ENCODE measurements at places on chromosomes 1 and 21.
A peak's percentile ranks its signal among the peaks of the same experiment; 100 is the strongest.

GRCh38 chr1:215772151-215772550, 205.0 kb downstream of the KCTD3 start:
- peak; percentile 49 for DNase-seq

DNA sequence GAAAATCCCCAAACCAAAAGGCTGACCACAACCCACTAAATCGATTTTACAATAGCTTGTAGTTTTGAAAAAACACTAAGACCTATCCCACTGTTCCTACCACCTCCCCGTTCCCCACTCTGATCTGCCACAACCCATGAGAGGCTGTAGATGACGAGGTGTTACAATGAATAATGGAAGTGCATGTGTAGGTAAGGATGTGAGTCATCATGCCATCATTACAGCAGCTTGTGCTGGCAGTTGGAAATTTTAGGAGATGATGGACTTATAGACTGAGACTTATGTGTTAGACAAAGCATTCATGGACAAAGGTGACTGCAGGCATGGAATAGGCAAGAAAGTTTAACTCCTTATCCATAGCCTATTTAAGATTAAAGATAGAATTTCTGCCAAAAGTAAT, 184.7 kb upstream of the CACYBP start:
- DNase-seq, result peak; percentile 62

GRCh38 chr1:181032535-181032934, 1.2 kb upstream of the MR1 start:
- DNase-seq, result no peak

GRCh38 chr1:176029609-176030008, 177.5 kb downstream of the COP1 start:
- DNase-seq, result no peak

DNA sequence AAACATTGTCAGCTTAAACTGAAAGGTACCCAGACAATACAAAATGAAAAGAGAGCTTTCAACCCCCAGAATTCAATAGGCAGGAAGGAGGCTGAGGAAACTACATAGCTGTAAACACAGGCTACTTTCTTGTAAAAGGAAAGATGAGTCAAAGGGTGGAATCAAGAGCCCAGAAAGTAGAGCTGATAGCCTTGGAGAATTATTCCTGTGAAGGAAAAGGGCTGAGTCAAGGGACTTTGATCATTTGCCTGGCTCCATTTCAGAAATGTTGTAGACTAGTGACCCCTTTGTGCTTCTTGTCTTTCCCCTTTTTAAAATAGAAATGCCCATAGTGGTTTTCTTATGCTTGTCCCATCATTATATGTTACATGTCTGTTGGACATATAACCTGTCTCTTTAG, 597.6 kb downstream of the ADGRL2 start:
- no peak for DNase-seq

DNA sequence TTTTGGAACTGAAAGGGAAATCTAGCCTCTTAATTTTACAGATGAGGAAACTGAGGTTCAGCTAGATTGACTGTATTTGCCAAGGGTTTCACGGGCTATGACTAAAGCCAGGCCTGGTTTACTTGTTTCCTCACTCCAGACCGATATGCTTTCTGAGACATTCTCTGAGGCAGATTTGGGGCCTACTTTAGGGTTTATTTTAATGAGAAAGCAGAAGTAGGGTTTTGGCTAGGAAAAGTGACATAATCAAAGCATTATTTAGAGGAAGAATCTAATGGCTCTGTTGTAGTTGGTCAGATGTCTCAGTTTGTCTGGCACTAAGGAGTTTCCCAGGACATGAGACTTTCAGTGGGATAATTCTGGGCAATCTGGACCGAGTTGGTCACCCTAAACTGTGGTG, 1.5 kb upstream of the RPTN start:
- no peak for DNase-seq

DNA sequence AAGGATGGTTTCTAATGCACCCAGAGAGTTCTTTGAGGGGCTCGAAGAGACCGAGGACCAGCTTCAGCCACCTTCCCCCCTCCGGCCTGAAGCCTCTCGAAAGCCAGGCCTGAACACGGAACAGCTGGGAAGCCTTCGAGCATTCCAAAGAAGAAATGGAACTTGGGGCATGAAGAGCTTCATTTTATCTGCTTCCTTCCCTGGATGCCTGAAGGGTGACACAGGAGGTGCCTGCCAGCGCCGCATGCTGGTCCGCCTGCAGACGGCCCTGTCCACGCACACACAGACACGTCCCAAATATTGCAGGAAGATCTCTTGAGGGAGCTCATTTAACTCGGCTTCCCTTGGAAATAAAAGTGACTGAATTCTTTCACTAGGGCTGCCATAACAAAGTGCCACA, 73.7 kb downstream of the TOMM20 start:
- DNase-seq, result no peak

DNA sequence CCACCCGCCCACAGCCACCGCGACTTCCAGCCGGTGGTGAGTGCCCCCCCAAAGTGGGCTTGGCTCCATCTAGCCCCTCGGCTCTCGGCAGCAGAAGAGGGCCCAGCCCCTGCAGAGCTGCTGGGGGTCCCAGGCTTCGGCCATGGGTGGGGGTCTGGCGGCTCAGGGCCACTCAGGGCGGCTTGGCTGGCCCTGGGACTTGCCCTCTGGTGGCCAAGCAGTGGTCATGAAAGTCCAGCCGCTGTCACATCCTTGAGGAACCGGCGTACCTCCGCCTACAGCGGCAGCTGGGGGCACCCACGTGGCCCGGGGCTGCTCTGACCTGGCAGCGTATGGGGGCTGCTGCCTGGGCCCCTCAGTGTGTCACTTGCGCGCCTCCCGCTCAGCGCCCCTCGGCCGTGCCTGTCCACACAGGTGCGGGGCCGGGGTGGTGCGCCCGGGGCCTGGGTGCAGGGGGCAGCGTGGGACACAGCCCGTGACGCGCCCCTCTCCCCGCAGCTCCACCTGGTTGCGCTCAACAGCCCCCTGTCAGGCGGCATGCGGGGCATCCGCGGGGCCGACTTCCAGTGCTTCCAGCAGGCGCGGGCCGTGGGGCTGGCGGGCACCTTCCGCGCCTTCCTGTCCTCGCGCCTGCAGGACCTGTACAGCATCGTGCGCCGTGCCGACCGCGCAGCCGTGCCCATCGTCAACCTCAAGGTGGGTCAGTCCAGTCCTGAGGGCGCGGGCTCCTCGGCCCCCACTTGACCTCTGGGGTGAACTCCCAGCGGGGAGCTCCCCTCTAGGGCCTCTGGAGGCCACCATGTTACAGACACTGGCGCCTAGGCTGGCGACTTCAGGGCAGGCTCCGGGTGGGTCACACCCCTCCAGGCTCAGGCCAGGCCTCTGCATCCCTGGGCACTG, 32.4 kb downstream of the SLC19A1 start:
- DNase-seq, result no peak

- no peak for DNase-seq
Observed at GRCh38 chr1:186859995-186860394, 31.2 kb downstream of the PLA2G4A start.

GRCh38 chr1:66294707-66295370, 239.1 kb upstream of the SGIP1 start:
- DNase-seq, result no peak

GRCh38 chr1:89279011-89279466, 6.4 kb upstream of the GBP5 start:
- peak; percentile 13 for DNase-seq

DNA sequence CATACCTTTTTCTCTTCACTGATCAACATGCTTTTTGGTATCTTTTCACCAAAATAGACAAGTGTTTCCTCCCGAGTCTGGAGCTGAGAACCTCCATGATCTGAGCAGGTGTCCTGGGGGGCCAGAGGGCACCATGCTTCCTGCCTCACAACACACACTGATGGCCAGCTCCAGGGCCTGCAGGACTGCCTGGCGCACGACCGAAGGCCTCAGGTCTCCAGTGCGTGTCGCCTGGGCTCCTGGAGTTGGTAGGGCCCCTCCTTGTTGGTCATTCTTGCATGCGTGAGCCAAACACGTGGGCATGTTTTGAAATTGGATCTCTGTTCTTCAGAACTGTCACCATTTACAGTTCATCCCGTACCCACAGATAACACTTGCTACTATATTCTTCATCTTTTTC, 64.4 kb downstream of the SLC37A1 start:
- no peak for DNase-seq

GRCh38 chr1:22861764-22862440, 110.8 kb downstream of the LACTBL1 start:
- peak; percentile 59 for DNase-seq

DNA sequence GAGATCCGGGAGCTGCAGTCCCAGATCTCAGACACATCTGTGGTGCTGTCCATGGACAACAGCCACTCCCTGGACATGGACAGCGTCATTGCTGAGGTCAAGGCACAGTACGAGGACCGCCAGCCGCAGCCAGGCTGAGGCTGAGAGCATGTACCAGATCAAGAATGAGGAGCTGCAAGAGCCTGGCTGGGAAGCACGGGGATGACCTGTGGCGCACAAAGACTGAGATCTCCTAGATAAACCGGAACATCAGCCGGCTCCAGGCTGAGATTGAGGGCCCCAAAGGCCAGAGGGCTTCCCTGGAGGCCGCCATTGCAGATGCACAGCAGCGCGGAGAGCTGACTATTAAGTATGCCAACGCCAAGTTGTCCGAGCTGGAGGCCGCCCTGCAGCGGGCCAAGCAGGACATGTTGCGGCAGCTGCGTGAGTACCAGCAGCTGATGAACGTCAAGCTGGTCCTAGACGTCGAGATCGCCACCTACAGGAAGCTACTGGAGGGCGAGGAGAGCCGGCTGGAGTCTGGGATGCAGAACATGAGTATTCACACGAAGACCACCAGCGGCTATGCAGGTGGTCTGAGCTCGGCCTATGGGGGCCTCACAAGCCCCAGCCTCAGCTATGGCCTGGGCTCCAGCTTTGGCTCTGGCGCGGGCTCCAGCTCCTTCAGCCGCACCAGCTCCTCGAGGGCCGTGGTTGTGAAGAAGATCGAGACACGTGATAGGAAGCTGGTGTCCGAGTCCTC, 25.5 kb downstream of the ETV3L start:
- DNase-seq, result peak; percentile 78

DNA sequence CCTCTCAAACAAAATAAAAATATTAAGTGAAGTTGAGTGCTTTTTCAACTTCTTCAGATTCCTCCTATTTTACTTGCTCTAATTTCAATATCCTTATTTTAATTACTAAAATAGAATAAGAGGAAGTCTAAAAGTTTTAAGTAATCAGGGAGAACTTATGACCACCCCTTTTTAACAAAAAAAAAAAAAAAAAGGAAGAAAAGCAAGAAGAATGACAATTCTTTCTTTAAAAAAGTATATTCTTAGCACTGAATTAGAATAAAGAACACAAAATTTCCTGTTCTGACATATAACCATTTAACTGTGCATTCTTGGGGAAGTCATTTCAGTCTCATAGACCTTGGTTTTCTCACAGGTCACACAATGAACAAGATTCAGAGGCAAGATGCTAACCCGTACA, 46.8 kb downstream of the SAMSN1 start:
- DNase-seq, result no peak

GRCh38 chr1:182084487-182085316, 23.2 kb upstream of the ZNF648 start:
- DNase-seq, result peak; percentile 79

DNA sequence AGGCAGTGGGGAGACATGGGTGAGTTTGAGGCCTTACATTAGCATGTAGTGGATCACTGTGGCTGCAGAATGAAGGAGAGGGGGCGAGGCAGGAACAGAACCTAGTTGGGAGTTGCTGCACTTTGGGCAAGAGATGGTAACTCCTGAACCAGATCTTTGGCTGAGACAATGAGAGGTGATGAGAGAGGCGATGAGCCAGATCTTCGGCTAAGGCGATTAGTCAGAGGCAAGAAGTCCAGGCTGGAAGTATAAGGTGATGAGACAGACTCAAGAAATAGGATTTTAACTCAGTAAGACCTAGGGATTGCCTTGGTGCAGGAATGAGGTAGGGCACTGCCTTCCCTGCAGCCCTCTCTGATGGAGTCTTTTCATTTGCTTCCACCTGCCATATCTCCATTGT, 9.1 kb upstream of the ARTN start:
- no peak for DNase-seq

DNA sequence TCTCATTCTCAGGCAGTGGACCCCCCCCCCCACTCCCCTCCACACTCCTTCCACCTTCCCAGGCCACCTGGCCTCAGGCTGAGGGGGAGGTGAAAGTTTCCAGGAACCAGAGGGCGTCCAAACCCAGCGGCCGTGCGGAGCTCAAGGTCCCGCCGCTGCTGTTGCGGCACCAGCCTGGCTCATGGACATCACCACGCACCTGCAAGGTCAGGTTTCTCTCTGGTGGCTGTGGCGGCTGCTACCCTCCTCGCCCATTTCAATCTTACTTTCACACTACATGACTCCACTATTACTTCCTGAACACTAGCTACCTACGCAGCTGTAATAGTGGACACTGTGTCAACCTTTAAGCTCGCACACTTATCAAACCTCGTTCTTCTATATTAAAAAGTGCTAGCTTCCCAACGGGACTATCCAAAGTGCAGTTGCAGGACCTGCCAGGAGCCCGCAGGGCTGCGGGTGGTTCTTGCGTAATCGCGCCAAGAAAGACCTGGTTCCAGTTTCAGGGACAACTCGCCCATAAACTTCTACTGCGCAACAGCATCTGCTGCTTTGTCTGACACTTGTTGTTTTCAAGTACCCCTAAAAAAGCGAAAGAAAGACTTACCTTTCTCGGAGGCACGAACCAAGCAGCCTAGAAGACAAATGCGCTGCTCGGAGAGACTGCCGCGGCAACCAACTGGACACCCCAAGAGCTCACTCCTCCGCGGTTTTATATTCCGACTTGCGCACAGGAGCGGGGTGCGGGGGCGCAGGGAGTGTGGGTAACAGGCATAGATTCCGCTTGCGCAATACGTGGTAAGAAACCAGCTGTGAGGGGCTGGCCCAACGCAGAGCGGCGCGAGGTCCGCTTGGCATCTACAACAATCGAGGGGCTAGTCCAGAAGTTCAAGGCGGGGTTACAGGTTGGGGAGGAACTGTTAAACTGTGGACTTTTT, at the start of gene DIRAS3:
Gene DIRAS3 (minus strand): TSS at position 687 of the 938 bp plus-strand sequence. CDS start 3,330 bp downstream, outside the sequence.
- no peak for DNase-seq

- no peak for DNase-seq
Observed at GRCh38 chr1:4422504-4423289, 231.7 kb upstream of the AJAP1 start.

- peak; percentile 92 for DNase-seq
Observed at GRCh38 chr1:236395230-236395946, 1.3 kb downstream of the EDARADD start.

DNA sequence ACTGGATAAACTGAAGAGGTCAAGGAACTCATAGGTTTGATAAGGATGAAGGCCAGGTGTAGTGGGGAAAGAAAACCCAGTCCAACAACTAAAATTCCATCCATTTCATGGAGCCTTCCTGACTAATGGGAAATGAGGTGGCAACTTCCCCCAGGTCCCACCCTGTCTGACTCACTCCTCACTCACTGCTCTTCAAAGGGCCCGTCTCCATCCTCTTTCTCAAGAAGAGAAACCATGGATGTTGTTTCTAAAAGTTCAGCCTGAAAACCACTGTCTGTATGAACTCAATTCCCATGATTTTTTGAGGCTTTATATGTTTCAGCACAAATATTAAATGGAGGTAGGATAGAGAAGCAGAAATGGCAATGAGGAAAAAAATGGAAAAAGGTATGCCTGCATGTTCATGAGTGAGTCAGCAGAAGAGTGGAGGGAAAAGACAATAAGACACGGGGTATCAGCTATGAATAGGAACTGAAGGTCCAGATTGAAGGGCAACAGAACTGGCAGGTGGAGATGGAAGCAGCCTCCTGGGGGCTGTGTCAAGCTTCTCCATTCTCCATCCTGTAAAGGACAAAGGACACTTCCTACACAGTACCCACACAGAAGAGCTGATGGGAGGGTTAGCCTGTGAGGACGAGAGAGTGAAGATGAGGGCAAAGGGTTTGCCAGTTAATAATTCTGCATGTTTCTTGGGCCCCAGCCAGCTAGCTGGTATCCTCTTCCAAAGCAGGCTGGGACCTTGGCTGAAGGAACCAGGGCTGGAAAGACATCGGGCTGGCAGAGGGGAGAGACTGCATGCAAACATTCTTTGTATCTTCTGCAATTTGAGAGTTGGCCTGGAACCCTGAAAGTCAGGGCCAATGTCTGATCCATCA, 5.5 kb upstream of the ELOVL1 start:
- no peak for DNase-seq
